Activated CD8-positive, alpha-beta memory T cell treated with anti-CD3 and anti-CD28 coated beads for 1 hour (primary cell): ENCODE measurements at places on chromosomes 1 and 21.

DNA sequence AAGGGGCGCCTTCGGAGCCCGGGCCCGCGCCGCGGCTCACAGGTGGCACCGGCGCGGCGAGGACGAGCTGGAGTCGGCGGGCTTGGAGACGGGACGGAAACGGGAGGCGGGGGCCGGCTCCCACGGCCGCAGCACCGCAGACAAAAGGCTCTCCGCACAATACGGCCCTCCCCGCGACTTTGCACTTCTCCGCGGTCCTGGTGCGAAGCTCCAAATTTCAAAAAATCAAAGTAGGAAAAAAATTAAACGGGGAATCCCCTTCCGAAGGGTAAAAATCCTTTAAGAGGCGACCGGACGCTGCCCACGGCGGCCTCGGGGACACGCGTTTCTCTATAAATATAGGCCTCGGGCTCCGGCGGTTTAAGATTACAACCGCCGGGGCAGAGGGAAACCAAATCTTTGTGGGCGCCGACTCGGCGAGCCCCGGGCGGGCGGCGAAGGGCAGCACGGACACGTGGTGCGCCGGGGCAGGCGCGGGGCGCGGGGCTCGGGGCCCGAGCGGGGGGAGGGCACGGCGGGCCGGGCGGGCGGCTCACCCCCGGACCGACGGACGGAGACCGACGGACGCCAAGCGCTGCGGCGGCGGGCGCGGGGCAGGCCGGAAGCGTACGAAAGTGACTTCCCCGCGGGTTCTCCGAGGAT, 453 bp downstream of the PABPC4 start:
- DNase-seq, result no peak

GRCh38 chr21:44854664-44855446, 18.6 kb downstream of the PTTG1IP start:
- DNase-seq, result no peak

GRCh38 chr1:178055779-178056471, 38.0 kb upstream of the RASAL2 start:
- no peak for DNase-seq

DNA sequence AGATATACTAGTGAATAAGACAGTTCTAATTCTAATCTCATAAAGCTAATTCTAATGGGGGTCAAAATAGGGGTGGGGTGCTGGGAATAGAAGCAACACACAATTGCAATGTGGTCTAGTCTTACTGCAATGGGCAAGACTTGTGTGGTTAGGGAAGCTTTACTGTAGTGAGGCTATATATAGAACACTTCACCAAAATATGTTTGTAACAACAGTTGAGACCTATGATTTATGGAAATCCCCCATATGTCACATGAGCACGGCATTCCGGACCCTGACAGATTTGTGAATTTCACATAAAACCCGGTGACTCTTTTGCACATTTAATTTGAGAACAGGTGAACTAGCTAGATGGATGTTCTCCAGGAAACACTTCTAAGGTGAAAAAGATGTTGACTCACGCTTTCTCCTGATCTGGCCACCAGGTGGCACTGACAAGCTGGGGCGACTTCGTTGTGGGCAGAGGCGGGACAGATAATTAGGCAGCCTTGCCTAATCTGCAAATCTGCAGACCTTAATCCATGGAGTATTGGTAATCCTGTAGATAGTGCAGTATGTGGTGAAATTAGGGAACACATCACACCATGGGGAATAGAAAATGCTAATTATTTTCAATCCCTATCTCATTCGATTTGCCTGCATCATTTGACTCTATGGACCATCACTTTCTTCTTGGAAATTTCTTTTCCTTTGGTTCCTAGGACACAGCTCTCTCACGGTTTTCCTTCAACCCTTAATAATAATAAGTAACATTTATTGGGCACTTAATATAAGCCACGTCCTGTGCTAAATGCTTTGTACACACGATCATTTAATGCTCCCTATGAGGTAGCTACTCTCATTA, 37.7 kb downstream of the KIAA0040 start:
- peak; percentile 24 for DNase-seq

- DNase-seq, result no peak
Observed at GRCh38 chr1:54290506-54291184, 90.7 kb downstream of the MRPL37 start.

DNA sequence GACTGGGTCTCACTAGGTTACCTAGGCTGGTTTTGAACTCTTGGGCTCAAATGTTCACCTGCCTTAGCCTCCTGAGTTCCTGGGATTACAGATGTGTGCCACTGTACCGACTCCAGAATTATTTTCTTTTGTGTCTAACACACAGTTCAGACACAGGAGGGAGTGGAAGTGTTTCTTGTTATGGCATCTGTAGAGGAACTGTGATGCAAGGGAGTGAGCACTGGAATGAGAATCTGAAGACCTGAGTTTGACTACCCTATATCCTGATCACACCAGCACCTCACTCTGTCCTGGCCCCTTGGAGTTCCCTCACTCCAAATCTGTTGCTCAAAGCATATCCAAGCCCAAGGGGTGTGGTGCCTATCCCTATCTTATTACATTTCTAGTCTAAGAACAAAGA, 15.2 kb downstream of the OPTC start:
- no peak for DNase-seq

GRCh38 chr1:223837206-223837605, 8.5 kb downstream of the TP53BP2 start:
- no peak for DNase-seq

DNA sequence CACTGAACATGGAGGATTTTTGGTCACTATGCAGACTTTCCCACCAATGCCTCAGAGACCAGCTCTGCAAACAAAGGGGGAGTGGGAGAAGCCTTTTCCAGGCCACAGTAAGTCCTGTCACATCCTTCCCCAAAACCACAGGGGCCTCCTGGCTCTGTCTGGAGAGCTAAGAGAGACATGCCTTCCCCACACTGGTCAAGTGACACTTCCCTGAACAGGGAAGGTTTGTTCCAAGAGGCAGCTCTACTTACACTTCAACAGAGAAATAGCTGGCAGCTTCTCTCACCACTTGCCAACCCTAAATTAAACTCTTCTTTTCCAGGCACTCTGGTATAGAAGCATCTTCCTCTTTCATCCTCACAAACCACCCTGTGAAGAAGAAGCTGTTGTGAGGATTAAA, 39.7 kb downstream of the EDN2 start:
- no peak for DNase-seq

- DNase-seq, result no peak
Observed at GRCh38 chr21:46003575-46004007, 22.0 kb downstream of the COL6A1 start.

DNA sequence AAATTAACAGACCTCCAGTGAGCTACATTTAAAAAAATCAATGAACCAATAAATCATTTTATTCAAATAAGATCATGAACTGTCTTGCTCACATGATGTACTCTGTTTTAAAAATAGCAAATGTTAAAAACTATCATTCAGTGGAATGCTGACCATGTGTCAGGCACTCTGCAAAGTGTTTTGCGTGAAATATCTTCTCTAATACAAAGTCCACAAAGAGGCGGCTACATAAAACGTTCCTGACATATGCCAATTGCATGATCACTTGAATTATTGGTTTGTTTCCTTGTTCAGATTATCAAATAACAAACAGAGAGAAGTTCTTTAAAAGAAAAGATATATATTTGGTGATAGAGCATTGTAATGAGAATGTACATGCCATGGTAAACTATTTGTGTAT, 10.7 kb downstream of the FMO2 start:
- no peak for DNase-seq

DNA sequence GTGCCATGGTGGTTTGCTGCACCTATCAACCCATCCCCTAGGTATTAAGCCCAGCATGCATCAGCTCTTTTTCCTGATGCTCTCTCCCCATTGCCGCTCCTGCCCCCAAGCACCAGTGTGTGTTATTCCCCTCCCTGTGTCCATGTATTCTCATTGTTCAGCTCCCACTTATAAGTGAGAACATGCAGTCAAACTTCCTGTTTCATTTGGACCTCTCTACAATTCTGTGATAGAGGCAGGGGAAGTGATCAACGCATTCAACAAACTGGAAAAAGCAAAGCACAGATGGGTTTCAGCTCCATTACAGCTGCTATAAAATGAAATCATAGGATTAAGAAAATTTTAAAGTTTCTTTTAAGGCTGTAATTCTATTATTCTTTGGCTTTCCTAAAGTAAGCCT, 23.3 kb upstream of the CD55 start:
- no peak for DNase-seq

DNA sequence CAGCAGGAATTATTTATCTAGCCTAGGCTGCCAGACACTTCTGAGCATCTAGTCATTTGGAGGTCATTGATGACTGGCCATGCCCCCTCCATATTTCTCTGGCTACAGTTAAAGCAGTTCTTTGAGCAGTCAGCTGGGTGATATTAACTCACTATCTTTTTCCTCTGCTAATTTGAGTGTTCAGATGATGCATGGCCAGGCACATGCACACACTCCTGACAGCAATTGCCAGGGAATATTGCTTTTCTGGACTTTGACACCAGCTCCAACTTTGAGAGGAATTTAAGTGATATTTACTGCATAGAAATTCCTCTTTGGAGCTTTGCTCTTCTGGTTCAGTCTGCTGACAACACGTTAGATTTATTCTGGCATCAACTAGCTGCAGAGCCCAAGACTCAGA, 52.6 kb downstream of the CD247 start:
- no peak for DNase-seq

DNA sequence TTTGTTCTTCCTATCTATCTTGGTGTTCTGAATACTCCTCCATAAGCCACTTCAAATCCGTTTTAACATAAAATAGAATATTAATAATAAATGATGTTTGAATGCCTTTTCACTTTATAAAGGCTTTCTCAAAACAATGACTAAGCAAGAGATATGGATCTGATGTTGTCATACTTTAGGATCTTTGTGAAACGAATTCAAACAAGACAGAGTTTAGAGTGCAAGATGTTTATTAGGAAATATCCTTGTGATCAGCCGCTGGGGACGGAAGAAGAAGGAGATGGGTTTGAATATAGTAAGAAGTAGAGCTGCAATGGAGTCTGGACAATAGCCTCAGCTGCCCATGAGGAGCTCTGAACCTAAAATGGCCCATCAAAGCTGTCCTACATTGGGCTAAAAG, 351.8 kb downstream of the NEGR1 start:
- DNase-seq, result no peak

DNA sequence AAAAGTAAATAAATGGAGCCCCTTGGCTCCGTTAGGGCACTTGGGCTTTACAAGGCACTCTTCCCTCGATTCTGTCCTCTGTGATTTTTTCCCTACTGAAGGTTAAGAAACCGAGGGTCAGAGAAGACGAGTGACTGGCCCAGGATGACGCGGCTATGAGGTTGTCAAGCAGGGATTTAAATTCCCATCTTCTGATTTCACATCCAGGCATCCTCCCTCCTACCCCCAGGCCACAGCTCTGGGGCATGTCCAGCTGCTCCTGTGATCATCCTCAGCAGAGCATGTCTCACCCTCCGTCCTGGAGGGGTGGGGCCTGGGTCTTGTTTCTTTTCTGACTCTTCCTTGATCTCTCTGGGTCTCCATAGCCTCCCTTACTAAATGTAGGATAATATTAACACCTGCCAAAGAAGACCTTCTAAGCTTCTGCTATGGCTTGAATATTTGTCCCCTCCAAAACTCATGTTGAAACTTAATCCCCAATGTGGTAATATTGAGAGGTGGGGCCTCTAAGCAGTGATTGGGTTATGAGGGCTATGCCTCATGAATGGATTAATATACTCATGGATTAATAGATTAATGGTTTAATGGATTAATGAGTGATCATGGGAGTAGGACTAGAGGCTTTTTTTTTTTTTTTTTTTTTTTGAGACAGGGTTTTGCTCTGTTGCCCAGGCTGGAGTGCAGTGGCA, 4.6 kb downstream of the CRYBG2 start:
- no peak for DNase-seq
